HT-29 (cell line): ENCODE measurements at places on chromosomes 2 and 18.

GRCh38 chr18:6269660-6270332 lies 144.9 kb downstream of the L3MBTL4 start:
- no peak for DNase-seq

DNA sequence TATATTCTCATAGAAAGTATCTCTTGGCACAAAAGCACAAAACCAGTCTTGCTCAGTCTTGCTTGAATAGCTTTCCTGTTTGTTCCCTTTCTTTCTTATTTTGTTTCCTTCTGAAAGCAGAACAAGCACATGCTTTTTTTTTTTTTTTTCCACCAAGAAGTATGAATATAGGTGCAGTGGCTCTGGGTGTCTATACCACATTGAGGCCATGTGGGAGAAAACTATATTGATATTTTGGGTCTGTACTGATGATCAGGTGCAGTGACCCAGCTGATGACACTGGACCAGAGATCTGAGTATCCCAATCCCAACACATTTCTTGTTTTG lies 28.7 kb downstream of the GEMIN6 start:
- no peak for DNase-seq

DNA sequence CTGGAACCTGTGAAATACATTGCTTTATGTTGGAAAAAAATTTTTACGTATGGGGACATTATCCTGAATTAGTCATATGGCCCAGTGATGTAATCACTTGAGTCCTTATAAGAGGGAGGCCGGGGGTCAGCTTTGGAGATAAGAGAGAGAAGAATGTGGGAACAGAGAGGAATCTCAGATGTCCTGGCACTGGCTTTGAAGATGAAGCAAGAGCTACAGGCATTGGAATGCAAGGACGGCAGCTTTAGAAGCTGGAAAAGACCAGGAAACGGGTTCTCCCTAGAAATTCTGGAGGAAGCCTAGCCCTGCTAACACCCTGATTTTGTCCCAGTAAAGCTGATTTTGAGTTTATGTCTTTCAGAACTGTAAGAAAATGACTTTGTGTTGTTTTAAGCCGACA lies 1129.9 kb upstream of the GYPC start:
- DNase-seq, result no peak

DNA sequence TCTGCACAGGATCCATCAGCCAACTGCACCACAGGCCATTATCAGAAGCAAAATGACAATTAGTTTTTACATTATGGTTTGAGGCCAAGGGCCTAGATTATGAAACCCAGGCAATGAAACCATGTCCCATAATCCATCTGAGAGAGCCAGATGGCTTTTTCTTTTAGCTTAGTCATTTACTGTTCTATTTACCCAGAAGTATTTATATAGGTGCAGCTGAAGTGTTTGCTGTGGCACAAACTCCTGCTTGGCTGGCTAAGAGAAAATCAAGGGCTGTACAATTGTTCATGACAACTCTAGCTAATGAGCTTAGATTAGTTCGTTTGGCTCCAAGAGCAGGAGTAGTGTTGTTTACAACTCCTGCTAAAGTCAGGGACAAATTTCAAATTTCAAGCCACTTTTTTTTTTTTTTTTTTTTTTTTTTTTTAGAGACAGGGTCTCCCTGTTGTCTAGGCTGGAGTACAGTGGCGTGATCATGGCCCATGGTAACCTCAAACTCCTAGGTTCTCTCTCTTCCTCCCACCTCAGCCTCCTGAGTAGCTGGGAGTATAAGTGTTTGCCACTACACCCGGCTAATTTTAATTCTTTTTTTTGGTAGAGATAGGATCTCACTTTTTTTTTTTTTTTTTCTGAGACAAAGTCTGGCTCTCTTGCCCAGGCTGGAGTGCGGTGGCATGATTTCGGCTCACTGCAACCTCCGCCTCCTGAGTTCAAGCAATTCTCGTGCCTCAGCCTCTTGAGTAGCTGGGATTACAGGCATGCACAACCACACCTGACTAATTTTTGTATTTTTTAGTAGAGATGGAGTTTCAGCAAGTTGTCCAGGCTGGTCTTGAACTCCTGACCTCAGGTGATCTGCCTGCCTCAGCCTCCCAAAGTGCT lies 18.4 kb upstream of the REV1 start:
- DNase-seq, result no peak

DNA sequence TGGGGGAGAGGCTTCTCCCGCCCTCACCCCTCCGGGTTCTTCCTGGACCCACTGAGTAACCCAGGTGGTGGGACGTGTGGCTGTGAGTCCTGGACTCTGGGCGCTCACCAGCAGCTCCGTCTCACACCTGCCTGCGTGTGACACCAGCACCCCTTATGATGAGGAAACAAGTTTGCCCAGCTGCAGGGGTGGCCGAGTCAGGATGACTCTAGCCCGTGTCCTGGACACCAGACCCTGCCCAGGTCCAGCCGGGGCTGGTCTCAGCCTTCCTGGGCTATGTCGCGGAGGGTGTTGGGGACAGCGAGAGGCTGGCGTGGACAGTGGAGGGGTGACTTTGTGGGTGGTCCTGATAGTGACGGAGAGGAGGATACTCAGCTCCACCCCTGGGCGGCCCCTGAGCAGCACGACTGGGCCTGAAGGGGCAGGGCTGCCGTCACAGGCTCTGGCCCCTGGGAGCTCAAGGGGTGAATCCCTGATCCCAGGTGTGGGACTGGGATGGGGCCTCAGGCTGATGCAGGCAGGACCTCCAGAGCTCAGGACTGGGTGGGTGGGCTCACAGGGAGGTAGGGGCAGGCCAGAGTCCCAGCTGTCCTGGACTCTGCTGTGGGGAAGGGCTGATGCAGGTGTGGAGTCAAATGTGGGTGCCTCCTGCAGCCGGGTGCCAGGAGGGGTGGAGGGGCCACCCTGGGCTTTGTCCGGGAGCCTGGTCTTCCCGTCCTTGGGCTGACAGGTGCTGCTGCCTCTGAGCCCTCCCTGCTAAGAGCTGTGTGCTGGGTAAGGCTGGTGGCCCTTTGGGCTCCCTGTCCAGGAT lies 3.7 kb downstream of the GPR35 start:
- DNase-seq, result no peak

DNA sequence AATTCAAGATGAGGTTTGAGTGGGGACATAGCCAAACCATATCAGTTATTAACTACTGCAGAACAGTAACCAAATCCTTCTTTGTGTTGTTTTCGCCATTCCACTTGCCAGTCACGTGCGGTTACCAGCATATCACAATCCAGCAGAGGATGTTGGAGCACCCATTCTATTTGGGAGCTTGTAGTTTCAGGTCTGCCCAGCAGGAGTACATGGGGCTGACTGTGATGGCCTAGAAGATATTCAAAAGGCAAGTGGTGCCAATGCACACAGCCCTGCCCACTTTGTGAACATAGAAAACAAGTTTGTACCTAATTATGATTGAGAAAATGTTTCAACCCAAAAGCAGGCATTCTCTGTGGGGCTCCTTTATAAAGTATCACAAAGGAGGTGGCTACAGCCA lies 57.0 kb downstream of the ZNF519 start:
- DNase-seq, result peak; percentile 19
